AG20443 (cell line): ENCODE measurements at places on chromosomes 3 and 15.

DNA sequence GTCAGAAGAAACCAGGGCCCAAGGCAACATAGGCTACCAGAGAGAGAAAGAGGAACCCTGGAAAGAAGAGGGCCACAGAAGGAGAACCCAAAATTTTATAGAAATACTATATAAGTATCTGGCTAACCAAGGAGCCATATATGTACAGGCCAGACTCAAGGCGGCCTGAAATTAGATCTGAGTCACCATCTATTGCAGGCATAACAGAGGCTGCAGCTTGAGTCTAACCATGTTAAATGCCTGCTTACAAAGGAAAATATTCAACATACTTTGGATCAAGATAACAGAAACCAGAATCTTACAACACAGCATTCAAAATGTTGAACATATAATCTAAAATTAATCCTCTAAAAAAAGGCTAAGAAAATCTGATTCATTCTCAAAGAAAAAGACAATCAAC, 23.1 kb downstream of the IGSF11 start:
- no peak for DNase-seq

- DNase-seq: no peak
Observed at GRCh38 chr3:161355508-161355907, 15.8 kb downstream of the SPTSSB start.

DNA sequence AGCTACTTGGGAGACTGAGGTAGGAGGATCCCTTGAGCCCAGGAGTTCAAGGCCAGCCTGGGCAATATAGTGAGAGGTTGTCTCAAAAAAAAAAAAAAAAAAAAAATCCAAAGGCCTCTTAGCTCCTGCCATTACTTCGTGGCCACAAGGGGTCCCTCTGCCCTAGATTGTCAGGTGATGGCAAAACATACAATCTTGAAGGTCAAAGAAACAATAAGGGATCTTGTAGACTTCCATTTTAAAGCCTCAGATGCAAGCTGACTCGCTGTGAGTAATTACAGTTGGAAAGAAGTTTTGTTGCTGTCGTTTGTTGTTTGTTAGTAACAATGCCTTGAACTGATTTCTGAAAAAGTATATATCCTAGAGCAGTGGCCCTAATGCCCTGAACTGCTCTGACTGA, 55.9 kb upstream of the PLCL2 start:
- no peak for DNase-seq

DNA sequence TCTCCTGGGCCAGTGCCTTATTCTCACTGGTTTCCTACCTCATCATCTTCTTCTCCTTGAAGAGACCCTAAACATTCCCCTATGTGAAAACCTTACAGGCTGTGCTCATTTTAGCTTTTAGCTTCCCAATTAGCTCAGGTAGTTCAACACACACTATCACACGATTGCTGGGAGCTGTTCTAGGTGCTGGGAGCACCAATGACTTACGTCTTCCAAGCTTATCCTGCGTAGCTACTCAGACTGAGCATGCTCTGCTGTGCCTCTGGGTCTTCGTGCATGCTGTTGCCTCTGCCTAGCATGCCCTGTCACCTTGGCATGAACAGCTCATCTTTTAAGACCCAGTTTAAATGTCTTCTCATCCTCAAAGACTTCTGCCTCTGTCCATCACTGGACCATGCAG, 55.7 kb upstream of the APEH start:
- DNase-seq: no peak

GRCh38 chr3:108097322-108098002, 6.6 kb upstream of the CD47 start:
- no peak for DNase-seq
